ENCODE measurements at places on chromosomes 6 and 20.

DNA sequence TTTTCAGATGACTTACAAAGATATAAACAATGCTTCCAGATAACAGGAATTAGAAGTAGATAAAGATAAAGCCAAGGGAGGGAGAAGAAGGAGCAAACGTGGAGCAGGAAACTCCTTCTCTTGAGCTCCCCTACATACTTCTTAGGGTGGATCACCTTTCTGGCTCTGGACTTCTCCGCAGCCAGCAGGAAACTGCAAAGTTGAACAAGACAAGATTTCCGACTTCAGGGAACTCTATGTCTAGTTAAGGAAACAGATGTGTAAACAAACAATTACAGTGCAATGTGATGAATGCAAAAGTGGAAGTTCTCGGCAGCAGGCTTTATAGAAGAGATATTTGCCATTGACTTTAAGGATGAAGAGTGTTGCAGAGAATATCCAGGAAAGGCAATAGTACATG is 134.0 kb upstream of the MARCKS start:
- DNase-seq, result no peak

DNA sequence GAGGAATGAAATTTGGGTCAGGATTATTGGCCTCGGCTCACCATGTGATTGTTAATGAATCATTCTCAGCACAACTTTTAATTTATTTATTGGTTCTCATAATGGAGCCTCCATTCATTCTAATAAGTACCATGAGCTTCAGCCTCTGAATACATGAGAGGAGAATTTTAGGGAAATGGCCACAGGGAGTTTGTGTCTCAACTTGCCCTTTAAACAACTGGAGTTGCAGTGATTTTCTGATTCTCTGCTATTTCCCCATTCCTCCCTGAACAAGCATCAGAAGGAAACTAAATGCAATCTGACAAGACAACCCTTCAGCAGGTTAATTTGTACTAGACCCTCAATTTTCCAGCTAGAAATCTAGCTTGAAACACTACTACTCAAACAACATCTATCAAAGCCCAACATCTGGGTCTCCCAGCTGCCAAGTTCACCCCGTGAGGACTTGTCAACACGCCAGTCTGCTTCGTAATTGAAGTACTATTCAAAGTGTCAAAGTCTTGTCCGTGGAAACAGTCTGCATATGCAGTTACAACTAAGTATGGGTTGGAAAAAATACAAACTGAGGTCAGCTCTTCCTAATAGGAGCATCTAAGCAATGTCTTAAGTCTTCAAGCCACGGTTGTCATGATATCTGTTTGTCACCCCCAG is 235.4 kb downstream of the CDH4 start:
- DNase-seq, result no peak

- DNase-seq, result no peak
Measured at GRCh38 chr20:59042151-59042795, at the start of gene PRELID3B. TSS of gene PRELID3B (minus strand) at chr20:59042786. CDS start at chr20:59042730, 56 bp downstream.

DNA sequence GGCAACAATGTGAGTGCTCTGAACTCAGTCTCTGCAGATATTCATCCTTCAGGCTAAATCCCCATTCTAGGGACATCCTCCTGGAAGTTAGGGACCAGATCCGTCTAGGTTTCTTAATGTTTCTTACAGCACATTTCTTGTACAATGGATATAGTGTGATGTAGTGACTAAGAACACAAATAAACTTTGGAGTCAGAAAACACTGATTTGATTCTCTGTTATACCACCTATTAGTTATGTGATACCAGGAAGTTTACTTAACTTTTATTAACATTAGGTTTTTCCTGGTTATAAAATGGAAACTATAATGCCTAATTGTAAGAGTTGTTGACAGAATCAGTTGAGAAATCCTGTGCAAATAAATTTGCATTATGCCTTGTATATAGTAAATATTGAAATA is 57.6 kb upstream of the KCNQ5 start:
- DNase-seq, result no peak

- DNase-seq, result no peak
Measured at GRCh38 chr20:48983423-48984400, 62.2 kb downstream of the ARFGEF2 start.

DNA sequence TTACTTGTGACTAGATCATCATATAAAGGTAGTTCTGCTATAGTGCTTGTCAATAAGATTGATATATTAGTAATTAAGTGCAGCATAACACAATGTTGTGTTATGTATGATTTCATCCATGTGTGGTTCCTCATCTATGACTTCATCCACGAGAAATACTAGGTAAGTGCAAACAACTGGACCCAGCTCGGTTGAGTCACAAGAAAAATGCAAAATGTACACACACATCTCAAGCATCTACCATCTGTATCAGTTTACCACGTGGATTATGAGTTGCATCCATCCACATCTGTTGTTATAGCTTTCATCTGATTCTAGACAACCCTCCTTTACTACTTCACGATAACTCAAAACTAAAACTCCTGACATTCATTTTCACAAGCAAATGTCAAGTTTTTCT is 517.0 kb upstream of the CITED2 start:
- no peak for DNase-seq
